Hair follicle dermal papilla cell (primary cell): ENCODE measurements at places on chromosomes 2 and 18. TPM values are rescaled to one million over a fixed set of nuclear protein-coding genes. Genes with fewer than 3 reads are reported as not detected.

Gene PRKAG3
- total RNA-seq, result 0.16 TPM in 1 of 2 replicates, not detected in the other

Gene DNER
- 0.12 TPM in 1 of 2 replicates, not detected in the other for total RNA-seq

Gene C2orf78
- not detected in 2 replicates for total RNA-seq

Gene CD207
- not detected in 2 replicates for total RNA-seq

Gene CCL20
- total RNA-seq, result not detected in 2 replicates
